ENCODE measurements at places on chromosomes 16 and 17.
A peak's percentile ranks its signal among the peaks of the same experiment; 100 is the strongest.

- DNase-seq: no peak
Observed at GRCh38 chr17:17279316-17279715, 1.7 kb downstream of the COPS3 start.

- no peak for DNase-seq
Observed at GRCh38 chr17:50276588-50277356, 2.5 kb downstream of the TMEM92 start.

DNA sequence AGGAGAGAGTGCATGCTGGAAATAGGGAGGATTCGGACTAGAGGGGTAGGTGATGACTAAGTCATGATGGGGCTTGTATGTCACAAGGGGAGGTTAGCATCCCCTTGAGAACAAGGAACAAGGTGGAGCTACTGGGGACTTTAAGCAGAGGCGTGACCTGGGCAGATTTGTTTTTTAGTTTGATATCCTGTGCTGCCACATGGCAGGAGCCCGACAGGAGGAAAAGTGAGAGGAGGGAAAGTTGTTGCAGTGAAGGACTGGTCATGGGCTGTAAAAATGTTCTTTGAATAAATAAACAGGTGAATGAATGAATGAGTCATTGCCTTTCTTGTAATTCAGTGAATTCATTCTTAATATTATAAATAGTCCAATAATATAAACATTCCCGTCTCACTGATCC lies 365.1 kb upstream of the CDH5 start:
- no peak for DNase-seq

DNA sequence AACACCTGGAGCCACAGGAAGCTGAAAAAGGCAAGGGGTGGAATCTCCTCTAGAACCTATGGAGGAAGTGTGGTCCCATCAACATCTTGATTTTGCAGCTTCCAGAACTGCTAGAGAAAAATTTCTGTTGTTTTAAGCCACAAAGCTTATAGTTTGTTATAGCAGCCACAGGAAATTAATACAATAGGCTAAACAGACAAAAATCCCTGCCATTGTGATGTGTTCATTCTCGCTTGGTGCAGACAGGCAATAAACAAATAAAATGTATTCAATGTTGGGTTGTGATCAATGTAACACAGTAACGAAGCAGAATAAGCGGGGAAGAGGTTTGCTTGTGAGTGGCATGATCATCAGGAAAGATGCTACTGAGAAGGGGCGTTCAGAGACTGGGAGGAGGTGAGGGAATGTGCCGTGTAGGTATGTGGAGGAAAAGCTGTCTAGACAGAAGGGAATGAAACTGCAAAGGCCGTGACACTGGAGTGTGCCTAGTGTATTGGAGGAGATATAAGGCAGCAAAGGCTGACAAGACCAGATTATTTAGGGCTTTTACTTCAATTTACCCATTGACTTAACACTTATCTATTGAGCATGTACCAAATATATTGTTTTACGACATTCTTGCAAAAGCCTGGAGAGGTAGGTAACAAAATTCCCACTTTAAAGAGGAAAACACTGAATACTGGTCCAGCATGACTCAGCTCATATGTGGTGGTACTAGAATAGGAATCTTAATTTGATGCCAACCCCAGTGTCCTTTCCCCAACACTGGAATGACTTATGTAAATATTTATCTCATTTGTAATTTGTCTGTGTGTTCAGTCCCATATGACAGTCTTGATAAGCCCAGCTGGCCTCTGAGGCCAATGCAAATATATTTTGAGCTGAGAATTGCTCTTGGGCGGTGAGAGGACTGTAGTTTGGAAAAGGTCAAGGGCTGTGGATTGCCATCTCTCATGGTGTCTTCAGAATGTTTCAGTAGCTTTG lies 375.9 kb downstream of the CDH13 start:
- DNase-seq: no peak

DNA sequence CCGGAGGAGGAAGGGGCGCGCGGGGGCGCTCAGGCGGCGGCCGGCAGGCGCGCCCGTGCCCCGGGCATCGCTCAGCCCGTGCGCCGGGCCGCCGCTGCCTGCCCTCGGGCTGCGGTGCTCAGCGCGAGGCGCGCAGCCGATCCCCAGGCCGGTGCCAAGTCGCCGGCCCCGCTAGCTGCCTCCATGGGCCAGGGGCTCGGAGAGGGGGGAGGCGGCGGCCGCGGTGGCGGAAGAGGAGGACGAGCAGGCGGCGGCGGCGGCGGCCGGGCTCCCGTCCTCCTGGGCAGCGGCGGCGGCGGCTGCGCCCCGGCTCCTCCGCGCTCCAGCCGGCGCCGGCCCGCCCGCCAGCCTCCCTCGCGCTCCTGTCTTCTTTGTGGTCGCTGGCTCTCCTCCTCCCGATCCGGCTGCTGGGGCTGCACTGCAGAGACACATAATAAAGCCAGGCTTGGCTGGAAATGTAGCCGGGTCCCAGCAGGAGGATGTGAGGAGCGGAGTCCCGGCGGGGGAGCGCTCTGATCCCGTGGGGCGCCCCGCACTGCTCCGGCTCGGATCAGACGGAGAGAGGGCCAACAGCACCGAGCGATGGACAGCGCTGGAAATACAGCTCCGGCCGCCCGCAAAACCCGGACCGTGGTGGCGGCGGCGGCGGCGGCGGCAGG lies 889 bp upstream of the ZNF423 start:
- no peak for DNase-seq

GRCh38 chr17:59330053-59330942 lies 1.2 kb upstream of the YPEL2 start:
- DNase-seq: peak; percentile 46

DNA sequence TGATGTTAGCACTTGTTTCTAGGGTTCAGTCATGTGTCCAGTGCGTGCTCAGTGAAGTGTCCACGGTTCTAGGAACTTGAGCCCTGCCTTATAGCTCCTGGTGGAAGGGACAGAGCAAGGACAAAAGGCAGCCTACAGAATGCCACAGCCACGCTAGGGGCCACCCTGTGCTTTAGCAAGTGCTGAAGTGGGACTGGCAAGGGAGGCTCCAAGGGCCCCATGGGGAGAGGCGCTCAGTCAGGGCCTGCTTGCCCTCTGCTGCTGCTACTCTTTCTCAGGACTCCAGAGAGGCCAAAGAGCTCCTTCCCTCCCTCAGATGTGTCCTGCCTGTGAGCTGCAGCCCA lies 6.8 kb downstream of the NT5C start:
- DNase-seq: no peak

DNA sequence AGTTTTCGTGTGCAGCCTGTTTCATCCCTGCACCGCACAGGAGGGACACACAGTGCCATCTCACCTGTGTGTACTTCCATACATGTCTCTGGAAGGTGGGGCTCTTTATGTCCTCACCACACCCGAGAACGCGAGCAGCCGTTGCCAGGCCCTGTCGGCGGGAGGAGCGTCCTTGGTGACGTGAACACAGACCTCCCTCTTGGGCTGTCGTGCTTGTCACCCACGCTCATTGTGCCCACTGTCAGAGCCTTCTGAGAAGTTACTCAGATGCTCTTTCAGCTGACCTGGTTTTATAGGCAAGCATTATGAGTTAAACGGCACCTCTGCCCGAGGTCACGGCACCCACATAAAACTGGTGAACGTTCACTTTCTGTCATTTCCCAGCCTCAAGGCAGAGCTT lies 40.2 kb downstream of the ZNF750 start:
- no peak for DNase-seq

DNA sequence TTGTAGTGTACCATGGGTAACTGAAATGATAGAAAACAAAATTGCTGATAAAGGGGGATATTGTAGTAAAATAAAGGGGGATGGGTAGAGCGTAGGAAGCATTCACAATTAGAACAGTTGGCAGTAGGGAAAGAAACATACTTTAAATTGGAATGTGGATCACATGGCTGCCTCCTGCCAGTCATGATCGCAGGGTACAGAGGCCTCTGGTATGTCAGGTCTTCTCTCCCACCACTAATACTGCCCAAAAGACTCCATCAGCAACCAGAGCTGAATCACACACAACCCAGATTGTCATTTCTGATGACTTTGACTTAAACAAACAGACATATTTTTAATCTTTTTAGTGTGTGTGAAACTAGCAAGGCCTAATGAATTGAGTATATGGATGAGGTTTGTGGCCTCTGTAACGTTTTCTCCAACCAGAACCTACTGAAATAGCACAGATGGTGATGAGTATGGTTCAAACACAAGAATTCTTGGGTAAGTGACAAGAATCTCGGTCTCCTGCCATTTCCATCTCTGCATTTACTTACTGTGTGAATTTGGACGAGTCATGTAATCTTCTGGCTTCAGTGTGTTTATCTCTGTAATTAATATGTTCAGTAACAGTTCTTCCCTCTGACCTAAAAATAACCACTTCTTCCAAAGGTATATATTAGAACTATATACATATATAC lies 112.6 kb downstream of the USP22 start:
- DNase-seq: no peak

GRCh38 chr17:8020776-8021564 lies 17.9 kb upstream of the ALOX15B start:
- DNase-seq: no peak

DNA sequence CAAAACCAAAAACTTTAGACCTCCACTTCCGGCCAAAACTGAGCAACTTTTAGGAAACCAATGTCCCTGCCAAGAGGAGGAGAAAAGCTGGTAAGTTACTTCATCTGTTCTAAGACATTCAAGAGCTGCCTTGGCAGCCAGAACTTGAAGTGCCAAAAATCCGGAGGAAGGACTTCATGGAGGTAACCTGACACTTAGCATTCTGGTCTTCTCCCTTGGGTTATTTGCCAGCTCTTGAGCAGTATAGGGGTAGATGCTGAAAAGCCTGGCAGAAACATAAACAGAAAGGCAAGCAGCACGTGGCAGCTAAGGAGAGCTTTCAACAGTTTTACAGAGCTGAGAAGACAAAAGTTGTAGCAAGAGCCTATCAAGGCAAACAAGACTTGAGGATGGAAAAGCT lies 53.2 kb downstream of the CDYL2 start:
- no peak for DNase-seq

DNA sequence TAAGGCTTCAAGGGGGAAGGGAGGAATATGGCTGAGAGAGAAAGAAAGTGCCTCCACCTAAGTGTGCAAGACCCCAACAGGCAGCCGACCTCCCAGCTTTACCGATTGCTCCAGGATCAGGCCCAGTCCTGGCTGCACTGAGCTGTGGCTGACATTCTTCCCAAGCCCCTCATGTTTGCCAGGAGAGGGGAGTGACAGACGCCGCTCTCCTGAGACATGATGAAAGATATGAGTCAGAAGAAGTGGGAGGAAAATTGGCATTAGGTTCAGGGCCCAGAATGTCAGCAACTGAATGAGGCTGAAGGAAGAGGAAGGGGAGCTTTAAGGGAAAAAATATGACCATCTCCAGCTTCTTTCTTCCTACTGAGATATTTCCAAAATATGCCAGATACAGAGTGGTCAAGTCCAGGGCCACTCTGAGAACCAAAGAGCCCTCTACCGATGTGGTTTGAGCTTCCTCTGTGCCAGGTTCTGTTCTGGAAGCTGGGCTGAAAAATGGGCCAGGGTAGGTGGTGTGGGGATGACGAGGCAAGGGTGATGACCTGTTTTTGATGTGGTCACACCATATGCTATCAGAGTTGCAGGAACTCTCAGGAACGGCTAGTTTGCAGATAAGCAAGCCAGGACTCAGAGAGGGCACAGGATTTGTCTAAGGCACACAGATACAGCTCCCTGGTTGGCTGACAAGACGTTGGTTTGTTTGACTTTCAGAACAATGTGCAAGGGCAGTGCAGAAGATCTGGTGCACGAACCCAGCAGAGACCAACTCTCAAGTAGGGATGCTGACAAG lies 176.7 kb downstream of the SOX9 start:
- DNase-seq: peak; percentile 72

All from RCC 7860 (cell line).